WERI-Rb-1 (cell line): ENCODE measurements at places on chromosomes 1 and 21.

GRCh38 chr21:35940074-35940927 is 120.0 kb downstream of the SETD4 start:
- peak; percentile 39 for DNase-seq

GRCh38 chr1:110203021-110203661 is 7.0 kb upstream of the KCNC4 start:
- peak; percentile 69 for DNase-seq

DNA sequence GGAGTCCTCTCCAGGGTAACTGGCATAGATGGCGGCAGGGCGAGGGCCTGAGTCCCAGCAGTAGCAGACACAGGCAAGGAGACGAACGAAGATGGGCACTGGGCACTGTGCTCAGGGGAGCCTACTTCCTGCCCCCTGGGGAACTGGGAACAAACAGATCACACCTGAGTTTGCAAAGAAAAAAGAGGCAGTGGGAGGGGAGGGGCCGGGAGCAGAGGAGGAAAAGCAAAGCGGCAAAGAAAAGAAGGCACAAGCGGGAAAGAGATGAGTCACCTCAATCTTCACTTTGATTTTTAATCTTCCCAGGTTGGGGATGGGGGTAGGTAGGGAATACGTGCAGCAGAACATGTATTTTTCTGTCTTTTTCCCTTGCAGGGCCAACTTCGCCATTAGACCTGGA is 44.0 kb downstream of the ZSCAN20 start:
- DNase-seq = no peak

GRCh38 chr1:225973158-225973557 is 26.0 kb downstream of the SDE2 start:
- DNase-seq = peak; percentile 74

GRCh38 chr1:87240661-87241285 is 87.9 kb upstream of the LMO4 start:
- no peak for DNase-seq

GRCh38 chr1:150688763-150689162 is 8.2 kb downstream of the GOLPH3L start:
- DNase-seq = no peak

DNA sequence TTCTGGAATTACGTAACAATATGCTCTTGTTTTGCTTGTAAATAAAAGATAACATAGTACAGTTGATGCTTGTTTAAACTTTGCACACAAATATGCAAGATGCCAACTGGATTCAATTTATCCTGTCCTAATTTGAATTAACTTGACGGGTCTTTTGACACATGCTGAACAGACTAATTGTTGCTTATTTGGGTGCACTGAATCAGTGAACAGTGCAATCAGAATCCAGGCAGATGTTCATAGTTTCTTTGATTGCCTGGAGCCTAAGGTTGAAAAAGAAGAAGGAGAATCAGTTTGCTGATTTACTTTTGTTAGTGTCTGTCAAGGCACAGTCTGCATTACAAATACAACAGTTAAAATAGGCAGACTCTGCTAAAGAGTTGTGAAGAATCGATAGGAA is 307.9 kb downstream of the COL11A1 start:
- DNase-seq = no peak

- DNase-seq = no peak
Measured at GRCh38 chr1:237608433-237608832, 282.3 kb downstream of the ZP4 start.

DNA sequence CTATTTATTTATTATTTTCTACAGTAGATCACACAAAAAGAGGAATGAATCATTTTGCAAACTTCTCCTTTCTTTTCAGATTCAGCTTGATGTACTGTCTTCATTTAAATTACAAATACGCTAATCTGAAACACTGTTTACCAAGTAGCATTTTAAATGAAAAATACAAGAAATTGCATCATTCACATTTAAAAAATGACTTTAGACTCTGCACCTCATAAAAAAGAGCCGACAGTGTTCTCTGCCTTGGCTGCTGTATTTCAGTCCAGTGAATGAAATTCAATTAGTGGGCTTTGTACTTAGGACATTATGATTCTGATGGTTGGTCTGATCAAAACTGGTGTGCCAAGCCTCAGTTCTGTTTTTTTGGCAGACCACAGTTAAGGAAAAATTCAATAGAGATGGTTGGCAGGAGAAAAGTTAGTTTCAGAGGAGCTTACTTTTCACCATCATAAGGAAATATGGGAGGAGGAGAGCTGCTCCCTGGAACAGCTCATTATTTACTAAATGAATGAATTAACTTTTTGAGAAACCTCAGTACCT is 222.4 kb upstream of the ESRRG start:
- DNase-seq = no peak
